ENCODE measurements at places on chromosomes 16 and 17.

DNA sequence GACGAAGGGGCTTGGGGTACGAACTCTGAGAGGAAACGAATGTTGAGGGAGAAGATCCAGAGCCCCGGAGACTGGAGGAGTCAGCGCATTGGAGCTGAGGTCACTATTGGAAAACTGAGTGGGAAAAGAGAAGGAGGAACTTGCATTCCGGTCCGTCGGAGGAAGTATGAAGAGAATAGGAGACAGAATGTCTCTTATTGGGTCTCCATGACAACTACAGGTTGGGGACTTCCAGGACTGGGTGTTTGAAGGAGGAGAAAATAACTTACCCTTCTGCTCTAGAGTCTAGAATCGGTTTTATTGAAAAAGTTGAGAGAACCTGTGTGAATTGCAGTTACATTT lies 537 bp downstream of the GOSR1 start:
- DNase-seq = no peak

DNA sequence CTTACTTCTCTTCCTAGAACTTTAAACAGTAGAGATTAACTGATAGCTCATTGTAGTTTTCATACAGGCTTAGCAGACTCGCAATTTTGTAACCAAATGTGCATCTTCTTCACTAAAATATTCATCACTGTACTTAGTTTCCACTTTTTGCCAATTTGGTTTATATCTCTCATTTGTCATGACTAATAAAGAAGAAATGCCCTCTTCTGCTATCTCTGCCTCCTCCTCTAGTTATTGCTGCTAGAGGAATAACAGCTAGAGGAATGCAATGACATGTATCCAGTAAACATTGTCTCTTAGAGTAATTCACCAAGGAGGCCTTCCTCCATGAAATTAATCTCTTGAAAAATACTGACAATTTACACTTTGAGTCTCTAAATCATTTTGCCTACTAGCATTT lies 115.5 kb upstream of the COX10 start:
- no peak for DNase-seq

DNA sequence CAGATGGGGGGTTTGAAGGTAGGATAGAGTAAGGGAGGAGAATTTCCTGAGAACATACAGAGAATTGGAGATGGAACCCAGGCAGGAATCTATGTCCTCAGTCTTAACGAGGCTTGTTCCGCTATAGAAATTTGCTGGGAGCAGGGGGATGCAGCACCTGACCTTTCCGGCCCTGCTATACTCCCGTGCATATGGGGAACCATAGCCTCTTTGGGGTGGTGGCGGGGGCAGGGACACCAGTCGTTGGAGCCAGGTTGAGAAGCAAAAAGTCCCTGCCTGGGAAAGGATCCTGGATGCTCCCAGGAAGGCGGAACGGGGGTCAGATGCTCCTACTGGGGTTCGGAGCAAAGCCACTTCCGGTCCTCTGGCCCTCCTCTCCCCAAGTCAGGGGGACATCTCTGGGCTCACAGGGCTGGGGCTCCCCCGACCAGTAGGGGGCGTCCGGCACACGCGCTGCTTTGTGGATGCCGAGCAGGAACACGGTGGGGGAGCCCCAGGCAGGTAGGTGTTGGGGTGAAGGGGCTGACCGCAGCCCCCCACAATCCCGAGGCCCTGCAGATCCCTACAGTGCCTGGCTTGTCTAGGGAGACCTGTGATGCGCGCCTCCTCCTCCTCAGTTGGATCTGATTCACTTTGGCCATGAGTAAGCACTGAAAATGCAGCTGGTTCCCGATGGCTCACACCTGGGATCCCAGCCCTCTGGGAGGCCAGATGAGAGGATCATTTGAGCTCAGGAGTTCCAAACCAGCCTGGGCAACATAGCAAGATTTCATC lies 15.5 kb upstream of the TFAP4 start:
- peak; percentile 94 for DNase-seq

GRCh38 chr17:75498726-75499213 lies 16.6 kb downstream of the CASKIN2 start:
- DNase-seq = no peak

- peak; percentile 70 for DNase-seq
Observed at GRCh38 chr17:31582151-31582907, 190.9 kb downstream of the RAB11FIP4 start.

DNA sequence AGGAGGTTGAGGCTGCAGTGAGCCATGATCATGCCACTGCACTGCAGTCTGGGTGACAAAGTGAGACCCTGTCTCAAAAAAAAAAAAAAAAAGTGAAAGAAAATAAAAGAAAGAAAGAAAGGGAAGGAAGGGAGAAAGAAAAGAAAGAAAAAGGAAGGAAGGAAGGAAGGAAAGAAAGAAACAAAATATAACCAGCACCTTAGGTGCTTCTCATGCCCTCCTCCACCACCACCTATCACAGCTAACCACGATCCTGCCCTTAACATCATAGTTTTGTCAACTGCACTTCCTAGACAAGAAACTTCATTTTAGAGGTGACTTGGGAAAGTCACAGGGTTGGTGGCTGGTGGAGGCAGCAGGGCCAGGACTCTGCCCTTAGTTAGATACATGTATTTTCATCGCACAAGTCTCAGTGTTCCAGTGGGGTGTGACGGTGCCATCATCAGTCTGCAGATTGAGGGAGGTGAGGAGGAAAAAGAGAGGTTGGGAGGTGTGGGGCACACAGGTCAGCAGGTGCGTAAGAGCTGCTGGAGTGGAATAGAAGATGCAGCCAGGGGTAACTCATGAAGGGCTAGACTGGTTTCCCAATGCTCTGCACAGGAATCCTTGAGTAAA lies 10.0 kb downstream of the SUPT4H1 start:
- DNase-seq = no peak

- DNase-seq = no peak
Observed at GRCh38 chr16:64808474-64808873, 313.4 kb downstream of the CDH11 start.

- DNase-seq = no peak
Observed at GRCh38 chr17:1724869-1725641, 551 bp downstream of the WDR81 start.

- no peak for DNase-seq
Observed at GRCh38 chr17:21210411-21211076, 3.4 kb downstream of the TMEM11 start.

- DNase-seq = no peak
Observed at GRCh38 chr17:61309362-61310256, 90.0 kb upstream of the TBX2 start.

DNA sequence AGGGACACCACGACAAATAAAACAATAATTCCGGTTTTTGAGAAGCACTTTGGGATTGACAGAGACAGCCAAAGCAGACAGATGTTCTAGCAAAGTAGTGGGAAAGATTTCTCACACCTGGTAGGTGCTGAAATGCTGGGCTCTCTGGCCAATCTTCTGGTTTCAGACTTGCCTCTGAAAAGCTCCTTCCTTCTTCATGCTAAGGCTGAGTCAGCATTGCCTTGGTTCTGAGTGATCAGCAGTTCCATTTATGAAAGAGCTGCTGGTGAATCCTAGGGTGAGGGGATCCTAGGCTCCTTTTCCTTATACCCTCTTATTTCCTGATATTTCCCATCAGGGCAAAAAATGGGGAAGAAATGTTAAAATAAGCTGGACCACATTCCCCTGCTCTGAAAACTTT lies 268.7 kb upstream of the SALL1 start:
- no peak for DNase-seq

DNA sequence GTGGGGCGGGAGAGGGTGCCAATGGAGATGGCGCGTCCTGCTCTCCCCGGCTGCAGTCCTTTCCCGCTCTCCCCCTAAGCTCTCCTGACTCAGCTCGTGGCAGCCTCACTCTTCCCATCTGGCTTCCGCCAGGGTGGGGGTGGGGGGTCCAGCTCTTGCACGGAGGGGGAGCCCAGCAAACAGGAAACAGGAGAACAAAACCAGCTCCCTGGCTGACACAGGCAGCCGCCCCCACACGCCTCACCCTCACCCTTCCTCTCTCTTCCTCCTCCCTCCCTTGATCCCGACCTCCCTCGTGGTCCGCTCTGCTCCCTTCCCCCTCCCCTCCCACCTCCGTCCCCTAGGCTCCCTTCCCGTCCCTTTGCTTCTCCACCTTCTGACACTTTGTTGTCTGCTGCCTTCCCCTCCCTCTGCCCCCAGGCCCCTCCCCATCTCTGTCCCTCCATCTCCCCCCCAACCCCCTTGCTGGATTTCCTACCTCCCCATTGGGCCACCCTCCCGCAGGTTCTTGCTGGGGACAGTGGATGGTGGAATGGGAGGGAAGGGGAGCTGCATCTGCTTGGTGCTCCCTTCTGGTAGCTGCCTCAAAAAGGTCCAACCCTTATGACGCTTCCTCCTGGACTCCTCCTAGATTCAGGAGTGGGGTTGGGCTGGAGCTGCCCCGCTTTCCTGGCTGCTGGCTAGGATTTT lies 23.7 kb downstream of the ARHGAP23 start:
- DNase-seq = no peak

DNA sequence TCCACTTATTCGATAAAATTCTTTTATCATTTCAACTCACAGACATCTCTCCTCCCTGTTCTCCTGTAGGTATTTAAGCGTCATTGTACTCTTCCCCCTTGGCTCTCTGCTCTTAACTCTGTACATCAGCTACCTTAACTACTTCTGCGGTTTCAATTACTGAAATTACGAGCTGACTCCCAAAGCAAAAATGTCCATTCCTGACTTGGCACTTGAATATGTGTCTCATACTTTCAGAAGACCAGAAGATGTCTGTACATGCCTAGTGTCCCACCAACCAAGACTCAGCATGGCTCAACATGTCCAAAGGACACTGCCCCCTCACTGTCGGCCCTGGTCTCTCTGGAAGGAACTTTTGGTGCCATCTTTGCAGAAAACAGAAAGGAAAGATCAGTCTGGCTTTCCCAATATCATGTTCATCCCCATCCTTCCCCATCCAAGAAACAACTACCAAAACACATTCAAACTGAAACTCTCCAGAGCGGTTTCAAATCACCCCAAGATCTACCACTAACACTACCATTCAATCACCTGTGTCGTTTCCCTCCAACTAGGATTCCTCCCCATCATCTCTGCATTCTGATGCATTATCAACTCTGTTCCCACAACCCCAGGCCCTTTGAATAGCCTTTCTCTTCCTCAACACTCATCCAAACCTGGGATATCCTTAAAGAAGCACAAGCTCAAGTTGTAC lies 74.9 kb downstream of the ZFHX3 start:
- DNase-seq = no peak

GRCh38 chr17:4506175-4506813 lies 7.6 kb downstream of the SPNS2 start:
- DNase-seq = no peak

DNA sequence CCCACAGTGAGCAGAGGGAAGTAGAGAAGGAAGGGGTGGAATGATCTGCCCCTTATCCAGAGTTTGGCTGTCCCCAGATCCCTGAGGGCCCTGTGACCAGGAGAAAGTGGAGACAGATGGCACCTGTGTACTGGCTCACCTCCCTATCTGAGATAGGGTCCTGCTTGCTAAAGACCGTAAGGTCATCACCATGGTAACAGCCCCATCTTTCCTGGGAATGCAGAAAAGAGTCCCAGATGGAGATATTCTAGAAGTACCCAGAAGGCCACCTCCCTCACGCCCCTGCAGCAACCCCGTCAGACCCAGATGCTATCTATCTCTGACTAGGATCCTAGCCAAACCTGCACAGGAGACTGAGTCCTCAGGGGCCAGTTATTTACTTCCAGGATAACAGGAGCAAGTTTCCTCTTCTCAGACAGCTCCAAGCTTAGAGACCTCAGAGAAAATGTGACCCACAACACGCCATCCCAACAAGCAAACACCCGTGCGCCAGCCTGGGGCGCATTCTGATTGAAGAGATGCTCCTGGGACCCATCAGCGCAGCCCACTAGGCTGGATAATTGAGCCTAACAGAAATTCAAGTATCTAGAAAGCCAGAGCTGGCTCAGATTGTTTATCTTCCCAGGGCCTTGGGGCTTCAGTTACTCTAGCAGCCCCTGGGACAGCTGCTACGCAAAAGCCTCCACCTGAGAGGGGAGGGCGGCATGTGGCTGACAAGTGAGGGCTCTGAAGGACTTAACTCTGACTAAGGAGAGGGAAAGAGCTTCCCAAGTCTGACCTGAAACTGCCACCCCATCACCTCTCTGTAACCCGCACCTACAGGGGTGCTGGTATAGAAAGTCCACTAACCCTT lies 1.9 kb downstream of the ORMDL3 start:
- no peak for DNase-seq

DNA sequence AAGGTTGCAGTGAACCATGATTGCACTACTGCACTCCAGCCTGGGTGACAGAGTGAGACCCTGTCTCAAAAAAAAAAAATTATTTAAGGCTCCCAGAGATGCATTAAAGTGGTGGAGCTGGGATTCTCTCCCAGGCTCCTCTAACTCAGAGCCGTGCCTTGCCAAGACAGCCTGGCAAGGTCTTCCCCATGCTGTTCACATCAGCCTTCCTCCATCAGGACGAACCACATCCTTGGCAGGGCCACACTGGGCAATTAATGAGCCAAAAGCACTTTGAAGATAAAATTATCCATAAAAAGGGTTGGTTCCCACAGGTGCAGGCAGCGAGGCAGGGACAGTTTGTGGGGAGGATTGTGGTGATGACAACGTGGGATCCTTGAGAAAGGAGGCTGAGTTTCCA lies 19.8 kb upstream of the BBS2 start:
- no peak for DNase-seq

- no peak for DNase-seq
Observed at GRCh38 chr17:57544401-57544800, 200.7 kb downstream of the CCDC182 start.

DNA sequence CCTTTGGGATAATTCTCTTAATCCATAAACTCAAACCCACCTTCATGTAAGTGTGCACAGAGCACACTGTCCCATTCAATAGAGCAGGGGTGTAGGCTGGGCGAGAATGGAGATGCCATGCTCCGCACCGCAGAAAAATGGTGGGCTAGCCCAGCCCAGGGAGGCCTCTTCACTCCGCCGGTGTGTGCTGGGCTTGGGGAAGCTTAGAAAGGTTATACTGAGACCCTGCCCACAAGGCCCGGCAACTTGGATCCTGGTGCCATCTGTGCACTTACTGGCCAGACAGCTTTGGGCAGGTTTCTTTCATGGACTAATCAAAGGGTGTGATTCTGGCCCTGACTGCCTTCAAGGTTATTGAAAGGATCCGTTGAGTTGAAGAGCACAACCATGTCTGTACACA lies 3.7 kb upstream of the STAT5A start:
- no peak for DNase-seq

GRCh38 chr17:6488008-6488539 lies 43.8 kb downstream of the PIMREG start:
- no peak for DNase-seq

- DNase-seq = no peak
Observed at GRCh38 chr17:5110816-5111215, 862 bp downstream of the ZNF232 start.
